ENCODE measurements at places on chromosomes 5 and 9.
A peak's percentile ranks its signal among the peaks of the same experiment; 100 is the strongest.

- DNase-seq, result no peak
These were observed 518.1 kb downstream of the AGTPBP1 start for GRCh38 chr9:85223506-85224125.

- no peak for DNase-seq
These were observed 175.6 kb upstream of the COX7C start for GRCh38 chr5:86442036-86442745.

DNA sequence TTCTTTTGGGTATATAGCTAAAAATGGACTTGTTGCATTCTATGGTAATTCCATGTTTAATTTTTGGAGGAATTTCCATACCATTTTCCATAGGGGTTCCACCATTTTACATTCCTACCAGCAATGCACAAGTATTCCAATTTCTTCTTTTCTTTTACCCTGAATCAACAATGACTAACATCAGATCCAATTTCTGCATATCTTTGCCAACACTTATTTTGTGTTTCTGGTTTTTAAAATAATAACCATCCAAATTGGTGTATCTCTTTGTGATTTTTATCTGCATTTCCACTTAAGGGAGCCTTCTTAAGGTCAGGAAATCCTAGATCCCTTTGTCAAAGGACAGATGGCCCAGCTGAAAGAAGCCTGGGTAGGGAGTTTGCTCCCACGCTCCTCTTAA is 29.5 kb upstream of the SMU1 start:
- no peak for DNase-seq

DNA sequence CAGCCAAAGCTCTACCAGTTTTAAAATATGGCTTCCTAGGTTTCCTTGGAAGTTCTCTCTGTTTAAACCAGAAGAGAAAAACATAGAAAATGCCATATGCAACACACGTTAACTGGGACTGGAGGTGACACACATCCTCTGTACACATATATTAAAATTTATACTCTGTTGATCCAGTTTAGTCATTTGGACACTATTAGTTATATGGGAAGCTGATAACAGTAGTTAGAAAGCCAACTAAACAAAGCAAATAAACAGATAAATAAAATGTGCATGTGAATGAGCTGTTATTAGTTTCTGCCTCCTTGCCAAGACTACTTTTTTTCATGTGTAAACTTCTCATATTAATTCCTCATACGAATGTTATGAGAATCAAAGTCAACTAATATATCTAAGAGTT is 1249.2 kb upstream of the CDH6 start:
- no peak for DNase-seq

DNA sequence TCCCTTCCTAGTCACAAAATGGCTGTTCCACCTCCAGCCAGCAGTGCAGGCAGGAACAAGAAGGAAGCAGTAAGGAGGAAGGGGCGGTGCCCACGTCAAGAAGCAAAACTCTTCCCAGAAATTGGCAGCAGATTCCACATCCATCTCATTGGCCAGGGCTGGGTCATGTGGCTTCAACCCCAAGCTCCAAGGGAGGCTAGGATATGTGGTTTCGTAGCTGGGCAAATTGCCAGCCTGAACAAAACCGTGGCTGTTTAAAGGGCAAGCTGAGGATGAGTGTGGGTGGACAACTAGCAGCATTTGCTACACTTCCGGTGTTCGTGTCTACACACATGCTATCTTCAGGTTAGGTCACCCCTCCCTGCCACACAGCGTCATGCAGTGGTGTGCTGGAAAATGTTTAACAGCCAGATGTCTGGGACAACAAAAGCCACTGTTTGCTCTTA is 92.1 kb upstream of the MAP1B start:
- DNase-seq, result peak; percentile 27

DNA sequence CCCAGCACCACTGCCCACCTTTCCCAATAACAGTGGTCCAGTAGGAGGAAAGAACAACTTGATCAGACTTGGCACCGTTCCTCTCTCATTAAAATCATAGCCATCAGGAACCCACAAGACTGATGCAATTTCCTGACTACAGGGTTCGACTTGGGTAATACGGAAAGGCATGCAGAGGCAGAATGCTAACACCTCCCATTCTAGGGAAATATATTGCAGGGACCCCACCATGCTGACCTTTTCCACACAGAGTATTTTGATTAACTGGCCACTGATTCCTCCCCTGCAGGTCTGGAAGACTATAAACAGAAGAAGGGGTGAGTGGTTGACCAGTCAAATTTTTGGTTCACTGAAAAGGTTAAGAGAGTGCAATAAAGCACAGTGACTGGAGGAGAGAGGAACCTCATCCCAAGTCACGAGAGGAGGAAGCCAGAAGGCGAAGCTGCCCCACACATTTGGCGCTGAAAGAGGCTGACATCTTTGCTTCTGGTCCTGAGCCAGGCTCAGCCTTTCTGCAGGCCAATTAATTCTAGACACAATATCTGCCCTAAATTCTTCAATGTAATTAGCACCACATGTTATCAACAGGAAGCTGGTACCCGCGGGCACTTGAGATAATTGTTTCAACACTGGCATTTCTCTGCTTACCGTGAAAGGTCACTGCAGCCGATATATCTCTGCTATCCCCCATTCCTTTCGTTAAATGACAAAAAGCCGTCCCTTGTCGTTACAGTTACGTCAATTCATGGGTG is 64.7 kb upstream of the SPOCK1 start:
- no peak for DNase-seq

GRCh38 chr9:126832440-126832839 is 27.6 kb downstream of the ZBTB43 start:
- DNase-seq, result no peak

DNA sequence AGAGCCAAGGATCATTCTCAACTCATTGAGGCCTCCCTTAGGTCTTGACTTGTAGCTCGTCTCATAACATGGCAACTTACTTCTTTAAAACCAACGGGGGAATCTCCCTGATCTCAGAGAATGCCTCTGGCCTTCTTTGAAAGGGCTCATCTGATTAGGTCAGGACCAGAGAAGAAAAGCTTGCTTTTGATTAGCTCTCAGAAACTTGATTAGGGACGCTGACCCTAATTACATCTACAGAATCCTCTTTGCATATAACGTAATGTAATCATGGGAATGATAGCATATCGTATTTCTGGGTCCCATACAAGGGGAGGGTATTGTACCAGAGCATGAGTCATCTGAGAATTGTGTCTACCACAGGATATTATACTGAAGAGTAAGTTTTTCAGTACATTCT is 125.1 kb upstream of the SH3GL2 start:
- no peak for DNase-seq

GRCh38 chr5:40606077-40606765 is 73.5 kb upstream of the PTGER4 start:
- no peak for DNase-seq

- no peak for DNase-seq
These were observed 148.8 kb downstream of the MEF2C start for GRCh38 chr5:88734191-88734640.

DNA sequence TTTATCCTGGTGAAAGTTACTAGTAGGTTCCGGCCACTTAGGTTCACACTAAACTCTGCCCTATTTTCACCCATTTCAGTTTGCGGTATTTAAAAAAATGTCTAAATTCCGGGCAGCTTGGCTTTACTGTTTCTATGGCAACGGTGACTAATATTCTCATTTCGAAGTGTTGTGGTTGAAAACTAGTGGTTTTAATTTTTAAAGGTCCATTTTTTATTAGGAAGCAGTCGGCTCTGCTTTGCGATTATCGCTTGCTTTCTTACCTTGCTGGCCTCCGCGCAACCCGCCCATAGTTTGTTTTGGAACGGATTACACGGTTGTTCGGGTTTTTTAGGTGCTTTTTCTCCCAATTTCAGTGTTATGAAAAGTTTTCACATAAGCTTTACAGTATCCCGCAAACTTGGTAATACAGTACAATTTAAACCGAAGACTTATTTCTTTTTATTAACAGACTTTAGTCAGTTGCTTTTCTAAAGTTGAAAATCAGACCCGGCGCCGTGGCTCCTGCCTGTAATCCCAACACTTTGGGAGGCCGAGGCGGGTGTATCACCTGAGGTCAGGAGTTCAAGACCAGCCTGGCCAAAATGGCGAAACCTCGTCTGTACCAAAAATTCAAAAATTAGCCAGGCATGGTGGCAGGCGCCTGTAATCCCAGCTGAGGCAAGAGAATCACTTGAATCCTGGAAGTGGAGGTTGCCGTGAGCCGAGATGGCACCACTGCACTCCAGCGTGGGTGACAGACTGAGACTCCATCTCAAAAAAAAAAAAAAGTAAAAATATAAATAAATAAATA is 1.6 kb downstream of the KDM4C start:
- DNase-seq, result no peak

DNA sequence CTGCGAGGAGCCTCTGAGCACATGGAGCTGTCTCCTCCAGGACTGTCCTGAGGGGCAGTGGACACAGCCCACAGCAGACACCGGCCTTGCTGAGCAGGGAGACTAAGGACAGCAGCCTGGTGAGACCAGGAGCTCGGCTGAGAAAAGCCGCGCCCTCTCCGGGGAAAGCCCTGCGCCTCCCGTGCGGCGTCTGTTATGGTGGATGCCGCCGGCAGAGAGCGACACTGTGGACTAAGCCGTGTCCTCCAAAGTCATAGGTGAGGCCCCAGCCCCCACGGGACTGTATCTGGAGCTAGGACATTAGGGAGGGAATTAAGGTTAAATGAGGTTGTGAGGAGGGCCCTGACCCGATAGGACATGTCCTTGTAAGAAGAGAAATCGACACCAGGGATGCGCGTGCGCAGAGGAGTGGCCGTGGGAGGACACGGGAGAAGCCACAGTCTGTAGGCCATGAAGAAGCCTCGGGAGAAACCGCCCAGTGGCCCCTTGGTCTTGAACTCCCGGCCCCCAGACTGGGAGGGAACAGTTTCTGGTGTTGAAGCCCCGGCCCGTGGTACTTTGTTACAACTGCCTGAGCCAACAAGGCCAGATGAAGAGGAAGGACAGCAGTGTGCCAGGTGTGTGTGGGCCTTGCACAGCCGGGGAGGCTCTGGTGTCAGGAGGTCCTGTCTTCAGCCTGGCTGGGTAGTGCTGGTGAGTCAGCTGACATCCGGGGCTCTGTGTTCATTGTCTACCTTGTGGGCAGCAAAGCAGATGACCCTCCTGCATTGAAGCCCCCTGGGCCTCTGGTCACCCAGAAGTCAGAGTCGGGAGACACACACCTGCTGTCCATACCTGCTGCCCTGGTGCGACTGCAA is 22.1 kb downstream of the MRPL36 start:
- no peak for DNase-seq

- no peak for DNase-seq
These were observed 129.9 kb downstream of the PDZD2 start for GRCh38 chr5:31768784-31769183.

- no peak for DNase-seq
These were observed 809 bp downstream of the MCCC2 start for GRCh38 chr5:71587766-71588532.

- no peak for DNase-seq
These were observed 86.8 kb upstream of the CD180 start for GRCh38 chr5:67283275-67283987.

DNA sequence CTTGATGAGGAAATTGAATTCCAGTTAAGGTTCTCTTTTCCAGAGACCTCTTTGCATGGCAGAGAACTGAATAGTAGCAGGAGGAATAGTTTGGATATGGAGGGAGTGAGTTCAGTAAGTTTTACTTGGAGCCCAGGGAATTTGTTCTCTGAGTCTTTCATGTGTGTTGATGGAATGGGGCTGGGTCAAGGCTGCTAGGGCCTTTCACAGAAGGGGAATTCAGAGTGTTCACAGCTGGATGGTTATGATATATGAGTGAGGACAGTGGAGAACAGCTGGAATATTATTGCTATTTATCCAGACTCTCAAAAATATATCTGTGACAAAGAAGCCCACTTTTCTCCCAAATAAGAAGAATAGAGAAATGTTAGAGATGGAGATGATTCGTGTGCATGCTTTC is 372.8 kb downstream of the PLK2 start:
- no peak for DNase-seq

GRCh38 chr9:74887041-74887980 is at the start of gene TRPM6:
TSS of gene TRPM6 (minus strand) at chr9:74887921. CDS start at chr9:74887856, 65 bp downstream.
- no peak for DNase-seq

DNA sequence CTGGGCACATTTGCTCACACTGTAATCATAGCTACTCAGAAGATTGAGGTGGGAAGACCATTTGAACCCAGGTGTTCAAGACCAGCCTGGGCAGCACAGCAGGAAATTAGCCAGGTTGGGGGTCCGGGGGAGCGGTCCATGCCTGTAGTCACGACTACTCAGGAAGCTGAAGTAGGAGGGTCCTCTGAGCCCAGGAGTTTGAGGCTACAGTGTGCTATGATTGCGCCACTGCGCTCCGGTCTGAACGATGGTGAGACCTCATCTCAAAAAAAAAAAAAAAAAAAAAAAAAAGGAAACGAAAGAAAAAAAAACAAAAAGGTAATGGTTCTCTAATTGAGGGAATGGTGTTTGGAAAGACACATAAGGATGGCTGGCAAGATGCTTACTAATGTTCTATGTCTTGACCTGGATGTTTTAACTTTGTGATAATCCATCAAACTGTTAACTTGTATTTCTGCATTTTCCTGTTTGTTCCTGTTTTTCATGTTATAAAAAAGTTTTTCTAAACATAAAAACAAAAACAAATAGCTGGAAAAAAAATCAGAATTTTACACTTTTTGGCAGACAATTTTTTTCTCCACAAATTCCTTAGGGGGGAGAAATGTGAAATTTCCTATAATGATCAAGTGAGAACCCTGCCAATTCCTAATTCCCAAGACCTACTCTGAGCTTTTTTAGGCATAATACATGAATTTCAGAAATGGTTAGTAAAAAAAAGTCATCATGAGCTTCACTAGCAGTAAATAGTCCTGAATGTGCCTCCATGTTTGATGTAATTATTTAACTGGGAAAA is 96.9 kb downstream of the DENND1A start:
- DNase-seq, result no peak

DNA sequence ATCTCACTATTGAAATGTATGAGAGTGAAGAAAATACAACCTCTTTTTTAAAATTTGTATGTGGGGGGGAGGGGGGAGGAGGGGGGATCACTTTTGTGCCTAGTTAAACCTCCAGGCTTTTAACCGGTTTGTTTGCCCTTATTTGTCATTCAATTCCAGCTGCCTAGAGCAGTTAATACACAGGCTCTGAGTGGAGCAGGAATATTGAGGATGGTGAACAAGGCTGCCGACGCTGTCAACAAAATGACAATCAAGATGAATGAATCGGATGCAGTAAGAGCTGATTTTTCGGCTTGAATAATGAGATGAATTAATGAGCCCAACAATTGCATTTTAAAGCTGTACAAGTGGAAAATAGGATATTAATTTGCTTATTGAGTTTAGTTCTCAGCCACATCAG is 28.7 kb upstream of the SNX24 start:
- DNase-seq, result no peak

Data from cerebellar nuclear complex (tissue), 1 donor.